Umbilical cord (tissue), 2 donors: ENCODE measurements at places on chromosomes 16 and 17.

DNA sequence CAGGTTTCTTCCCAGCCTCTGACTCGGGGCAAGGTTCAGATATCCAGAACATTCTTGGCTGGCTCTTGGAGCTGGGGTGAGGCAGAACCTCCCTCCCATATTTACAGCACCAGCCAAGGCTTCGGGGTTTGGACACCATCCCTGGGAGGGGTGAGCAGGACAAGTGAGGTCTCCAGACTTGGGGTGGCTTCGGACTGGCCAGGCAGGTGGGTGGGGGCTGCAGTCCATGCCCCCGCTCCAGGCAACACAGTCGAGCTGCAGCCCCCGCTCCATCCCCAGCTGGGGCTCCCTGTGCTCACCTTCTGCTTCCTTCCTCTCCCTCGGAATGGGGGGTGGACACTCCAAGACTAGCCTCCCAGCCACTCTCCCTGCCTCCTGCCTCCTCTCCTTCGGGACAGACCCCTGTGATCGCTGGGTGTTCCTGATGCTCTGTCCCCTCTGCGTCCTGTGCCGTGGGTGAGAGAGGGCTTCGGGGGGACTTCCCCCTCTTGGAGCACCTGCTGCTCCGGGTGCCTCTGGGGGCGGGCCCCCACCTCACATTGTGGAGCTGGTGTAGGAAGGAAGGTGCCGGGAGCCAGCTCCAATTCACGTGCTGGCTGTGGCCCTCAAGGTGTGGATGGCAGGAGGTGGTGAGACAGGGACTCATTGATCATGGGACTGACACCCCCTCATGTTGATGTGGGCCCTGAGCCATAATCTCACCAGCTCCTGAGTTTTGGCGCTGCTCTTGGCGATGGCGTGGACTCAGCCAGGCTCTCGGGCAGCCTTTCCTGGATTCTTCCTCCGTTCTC is 189.2 kb downstream of the SEC14L1 start:
- no peak for DNase-seq

- DNase-seq: no peak
These were observed 174.3 kb downstream of the CCDC182 start for GRCh38 chr17:57570724-57571344.

GRCh38 chr17:31900877-31901276 is 631 bp downstream of the UTP6 start:
- DNase-seq: no peak

DNA sequence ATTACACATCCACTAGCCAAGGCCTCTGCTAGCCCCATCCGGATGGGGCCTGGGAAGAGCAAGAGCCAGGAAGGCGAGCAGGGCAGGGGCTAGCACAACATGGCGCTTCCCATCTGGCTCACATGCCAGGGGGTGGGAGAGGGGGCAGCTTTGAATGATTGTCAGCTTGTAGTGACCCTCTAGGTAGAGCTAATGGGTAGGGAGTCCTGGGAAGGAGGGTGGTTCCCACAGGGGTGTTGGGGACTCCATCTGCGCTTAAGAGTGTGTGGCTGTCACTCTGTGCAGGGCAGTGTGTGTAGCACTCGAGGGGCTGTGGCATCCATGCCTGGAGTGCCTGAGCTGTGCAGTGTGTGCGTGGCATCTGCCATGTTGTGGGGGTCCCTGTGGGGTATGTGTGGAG is 24.5 kb downstream of the ARHGAP23 start:
- no peak for DNase-seq

- DNase-seq: no peak
These were observed 15.7 kb upstream of the BAHCC1 start for GRCh38 chr17:81379523-81379942.

DNA sequence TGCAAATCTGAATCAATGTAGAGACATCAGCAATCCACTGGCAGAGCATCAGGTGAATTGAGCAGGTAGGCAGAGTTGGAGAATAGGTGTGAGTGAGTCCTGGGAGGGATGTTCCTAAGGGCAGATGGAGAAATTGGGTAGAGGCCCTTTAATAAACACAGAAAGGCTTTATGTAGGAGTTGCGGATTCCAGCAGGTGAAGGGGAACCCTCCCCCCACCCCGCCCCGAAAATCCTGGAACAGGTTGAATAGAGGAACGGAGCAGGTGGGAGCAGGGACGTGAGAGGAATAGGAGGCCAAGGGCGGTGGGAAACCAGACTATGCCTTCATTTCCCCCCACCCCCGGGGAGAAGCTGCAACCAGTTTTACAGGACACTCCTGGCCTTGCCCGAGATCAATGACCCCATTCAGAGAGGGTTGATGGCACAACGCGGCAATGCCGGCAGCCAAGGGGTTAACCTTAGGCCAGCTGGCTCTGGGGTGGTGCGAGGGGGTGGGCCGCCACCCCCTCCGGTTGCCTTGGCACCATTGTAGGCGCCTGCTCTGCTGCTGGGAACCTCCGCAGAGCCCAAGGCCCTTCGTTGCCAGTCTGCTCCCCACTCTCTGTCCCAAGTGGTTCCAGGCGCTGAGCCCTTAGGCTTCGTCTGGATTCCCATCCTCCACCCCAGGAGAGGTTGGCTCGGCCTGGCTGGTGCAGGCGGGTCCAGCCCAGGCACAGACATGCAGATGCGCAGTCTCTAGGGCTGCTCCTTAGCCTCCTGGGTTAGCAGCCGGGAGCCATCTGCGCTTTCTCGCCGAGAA is 814 bp upstream of the RUNDC3A start:
- peak; percentile 83 for DNase-seq
